ENCODE measurements at places on chromosomes 11 and 22.
A peak's percentile ranks its signal among the peaks of the same experiment; 100 is the strongest.

- DNase-seq: no peak
Measured at GRCh38 chr22:41526226-41526829, 17.9 kb downstream of the POLR3H start.

GRCh38 chr22:46062232-46062615 lies 85.3 kb upstream of the WNT7B start:
- no peak for DNase-seq

GRCh38 chr11:92941676-92942571 lies 27.5 kb upstream of the MTNR1B start:
- no peak for DNase-seq

DNA sequence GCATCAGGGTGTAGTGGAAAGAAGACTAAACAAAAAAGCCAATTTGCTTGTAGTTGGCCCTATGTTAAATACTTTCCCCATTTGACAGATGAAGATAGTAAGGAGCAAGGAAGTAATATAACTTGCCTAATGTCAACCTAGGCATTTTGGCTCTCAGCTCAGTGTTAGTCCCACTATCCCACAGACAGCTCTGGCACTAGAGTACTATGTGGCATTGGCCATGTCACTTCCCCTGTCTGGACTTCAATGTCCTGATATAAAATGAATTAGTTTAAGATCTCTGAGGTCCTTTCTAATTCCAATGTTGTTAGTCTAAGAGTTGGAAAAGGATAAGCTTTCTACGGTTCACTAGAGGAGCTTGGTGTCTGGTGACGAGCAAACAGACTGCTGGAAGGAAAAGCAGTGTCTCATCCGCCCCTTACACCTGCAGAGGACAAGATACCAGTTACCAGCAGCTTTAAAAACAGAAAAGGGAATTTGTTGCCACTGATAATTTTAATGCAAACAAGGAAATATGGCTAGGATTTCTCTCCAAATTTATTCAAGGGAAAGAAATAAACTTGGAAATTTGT lies 92.5 kb downstream of the RELT start:
- no peak for DNase-seq

DNA sequence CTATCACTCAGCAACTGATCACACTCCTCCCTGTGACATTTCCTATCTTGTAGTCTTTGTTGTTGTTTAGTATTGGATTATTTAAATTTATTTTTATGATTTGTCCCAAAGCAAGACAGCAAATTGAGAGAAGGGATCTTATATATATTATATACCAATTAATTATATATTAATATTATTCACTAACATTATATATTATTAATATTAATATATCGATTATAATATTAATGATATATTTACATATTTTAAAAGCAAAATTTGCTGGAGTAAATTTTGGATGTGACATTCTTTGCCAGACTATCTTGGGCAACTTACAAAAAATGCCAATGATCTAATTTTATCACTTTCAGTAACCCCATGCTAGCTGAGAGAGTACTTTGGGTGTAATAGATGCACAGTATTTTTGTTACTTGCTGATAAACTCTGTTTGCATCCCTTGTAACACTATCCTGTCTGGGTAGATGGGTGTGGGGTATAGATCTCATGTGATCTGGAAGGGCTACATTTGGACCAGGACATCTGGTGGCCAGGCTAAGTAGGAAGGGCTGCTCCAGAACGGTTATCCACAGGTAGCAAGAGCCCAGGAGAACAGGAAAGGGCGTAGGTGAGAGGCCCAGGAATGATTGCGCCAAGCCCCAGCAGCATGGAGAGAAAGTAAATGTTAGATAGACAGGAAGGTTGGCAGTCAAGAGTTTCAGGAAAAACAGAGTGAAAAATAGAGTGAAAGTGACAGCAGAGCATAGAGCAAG lies 608.6 kb upstream of the KIRREL3 start:
- DNase-seq: no peak

GRCh38 chr11:69055598-69056516 lies 7.1 kb downstream of the TPCN2 start:
- DNase-seq: no peak

DNA sequence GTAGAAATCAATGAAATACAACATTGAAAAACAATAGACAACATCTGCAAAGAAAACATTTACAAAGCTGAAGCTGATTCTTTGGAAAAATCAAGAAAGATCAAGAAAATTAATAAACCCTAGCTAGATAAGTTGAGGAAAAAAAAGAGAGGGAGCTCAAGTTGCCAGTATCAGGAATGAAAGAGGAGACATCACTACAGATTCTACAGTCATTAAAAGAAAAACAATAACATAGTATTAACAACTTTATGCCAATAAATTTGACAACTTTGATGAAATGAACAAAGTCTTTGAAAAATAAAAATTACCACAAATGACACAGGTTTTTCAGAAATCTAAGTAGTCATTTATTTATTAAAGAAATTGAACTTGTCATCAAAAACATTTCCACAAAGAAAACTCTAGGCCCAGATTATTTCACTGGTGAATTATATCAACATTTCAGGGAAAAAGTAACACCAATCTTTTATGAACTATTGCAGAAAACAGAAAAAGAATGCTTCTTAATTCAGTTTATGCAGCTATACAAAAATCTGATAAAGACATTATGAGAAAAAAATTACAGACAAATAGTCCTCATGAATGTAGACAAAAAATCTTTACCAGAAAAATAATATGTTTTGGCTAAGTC lies 39.2 kb downstream of the POU2AF1 start:
- DNase-seq: no peak

- no peak for DNase-seq
Measured at GRCh38 chr22:21949948-21950347, 2.7 kb downstream of the PPM1F start.

DNA sequence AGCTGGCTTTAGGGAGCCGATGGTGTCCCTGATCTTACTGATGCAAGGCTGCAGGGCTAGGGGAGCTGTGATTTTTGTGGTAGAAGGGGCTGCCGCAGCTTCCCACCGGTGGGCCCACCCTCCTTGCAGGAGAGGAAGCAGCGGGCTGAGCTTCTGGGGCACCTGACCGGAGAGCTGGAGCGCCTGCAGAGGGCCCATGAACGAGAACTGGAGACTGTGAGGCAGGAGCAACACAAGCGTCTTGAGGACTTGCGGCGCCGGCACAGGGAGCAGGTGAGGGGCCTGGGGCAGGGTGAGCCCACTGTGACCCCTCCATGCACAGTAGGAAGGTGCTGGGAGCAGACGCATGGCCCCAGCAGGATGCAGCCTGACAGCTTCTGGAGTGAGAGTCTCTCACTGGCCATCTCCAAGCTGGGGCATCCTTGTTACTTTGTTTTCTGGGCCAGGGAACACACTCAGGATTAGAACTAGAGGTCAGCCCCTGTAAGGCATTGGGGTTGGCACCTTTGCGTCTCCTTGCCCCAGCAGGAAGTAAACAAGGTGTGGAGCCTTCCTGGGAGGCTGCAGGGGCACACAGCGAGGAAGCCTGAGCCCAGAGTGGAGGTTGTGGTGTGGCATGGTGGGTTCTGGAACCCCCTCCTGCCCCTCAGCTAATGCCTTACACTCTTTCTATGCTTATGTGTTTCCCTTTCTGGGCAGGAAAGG lies 66.7 kb downstream of the CEP164 start:
- DNase-seq: no peak

DNA sequence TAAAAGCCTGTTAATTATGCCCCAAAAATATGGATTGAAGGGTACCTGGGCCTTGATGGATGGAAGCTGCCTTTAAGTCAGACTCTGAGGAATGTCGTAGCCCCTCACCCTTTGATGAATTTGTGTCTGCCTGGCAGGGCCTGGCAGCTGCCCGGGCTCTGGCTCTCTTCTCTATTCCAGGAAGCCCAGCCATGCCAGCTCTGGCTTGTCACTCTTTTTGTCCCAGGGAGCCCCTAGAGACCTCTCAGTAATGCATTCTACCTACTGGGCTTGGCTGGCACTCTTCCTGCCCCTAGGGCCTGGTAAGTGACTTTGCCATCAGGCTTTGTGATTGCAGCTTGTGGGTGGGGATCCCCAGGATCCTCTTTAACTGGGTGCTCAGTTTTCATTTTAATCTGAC lies 103.8 kb downstream of the GRIK4 start:
- no peak for DNase-seq

GRCh38 chr11:95138448-95138847 lies 48.8 kb downstream of the ENDOD1 start:
- DNase-seq: no peak

DNA sequence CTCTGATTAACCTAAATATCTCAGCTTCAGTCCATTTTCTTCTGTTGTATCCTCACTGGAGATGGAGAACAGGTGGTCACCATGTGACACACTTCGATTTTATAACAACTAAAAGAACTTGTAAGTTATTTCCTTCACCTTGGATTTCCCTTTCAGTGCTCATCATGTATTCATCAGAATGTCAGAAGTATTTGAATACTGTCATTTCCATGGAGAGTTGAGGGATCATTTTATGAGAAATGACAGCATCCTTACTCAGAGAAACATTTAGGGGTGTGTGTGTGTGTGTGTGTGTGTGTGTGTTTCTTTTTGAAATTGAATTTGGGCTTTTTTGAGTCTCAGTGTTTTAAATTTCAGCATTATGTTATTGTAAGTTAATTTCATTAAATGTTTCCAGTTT lies 205.8 kb downstream of the ARHGAP42 start:
- no peak for DNase-seq

DNA sequence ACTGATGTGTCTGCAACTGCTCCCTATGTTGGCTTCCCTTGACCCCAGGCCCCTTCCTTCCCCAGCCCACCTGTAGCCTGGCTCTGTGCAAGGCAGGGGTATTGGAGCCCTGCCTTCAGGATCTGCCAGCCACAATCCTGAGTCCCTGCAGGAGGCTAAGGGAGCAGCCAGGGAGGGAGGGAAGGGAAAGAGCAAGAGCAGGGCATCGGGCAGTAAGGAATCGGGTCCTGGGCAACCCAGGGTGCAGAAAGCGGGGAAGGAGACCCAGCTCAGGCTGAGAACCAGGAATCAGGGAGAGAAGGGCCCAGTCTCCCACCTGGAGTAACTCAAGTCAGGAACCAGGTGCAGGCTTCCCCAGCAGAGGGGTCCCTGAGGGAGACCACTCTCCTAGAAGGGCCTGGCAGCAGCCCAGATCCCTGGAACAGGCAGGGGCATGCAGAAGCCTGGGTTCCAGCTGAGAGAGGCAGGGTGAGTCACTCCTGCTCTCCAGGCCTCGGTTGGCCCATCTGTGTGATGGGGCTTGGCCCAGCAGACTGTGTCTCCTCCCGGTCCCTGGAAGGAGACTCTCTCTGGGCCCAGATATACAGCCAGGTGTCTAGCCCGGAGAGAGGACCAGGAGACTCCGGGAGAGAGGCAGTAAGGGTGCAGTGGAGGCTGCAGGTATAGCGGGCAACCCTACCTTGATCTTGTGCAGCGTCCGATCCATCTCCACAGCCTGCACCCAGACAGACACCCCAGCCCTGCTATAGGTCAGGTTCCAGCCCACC lies 13.4 kb downstream of the STARD10 start:
- no peak for DNase-seq

DNA sequence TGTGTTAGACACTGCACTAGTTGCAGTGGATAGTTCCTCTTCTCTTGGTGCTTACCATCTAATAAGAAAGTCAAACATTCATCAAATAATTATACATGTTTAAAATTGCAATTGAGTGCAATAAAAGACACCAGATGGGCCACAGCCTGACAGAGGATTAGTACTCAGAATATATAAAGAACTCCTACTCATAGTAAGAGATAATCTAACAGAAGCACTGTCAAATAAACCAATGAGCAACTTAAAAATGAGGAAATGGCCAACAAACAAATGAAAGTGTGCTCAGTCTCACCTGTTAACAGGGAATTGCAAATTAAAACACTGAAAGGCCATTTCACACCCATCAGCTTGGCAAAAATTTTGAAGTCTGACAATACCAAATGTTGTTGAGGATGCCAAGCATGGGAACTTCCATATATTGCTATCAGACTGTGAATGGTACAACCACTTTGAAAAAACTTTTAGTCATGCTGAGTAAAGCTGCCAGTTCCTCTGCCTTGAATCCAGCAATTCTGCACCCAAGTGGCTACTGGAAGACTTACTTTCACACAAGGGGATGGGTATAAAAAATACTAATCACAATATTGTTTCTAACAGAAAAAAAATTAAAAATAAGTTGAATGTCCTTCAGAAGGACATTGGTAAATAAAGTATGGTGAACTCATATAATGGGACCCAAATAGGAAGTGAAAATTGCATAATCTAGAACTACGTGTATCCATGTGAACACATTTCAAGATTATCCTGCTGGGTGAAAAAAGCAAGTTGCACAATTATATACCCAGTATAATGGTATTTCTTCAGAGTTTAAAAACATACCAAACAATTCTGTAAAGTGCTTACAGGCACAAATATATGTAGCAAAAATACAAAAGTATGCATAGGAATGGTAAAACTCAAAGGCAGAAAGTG lies 41.4 kb upstream of the CREB3L1 start:
- no peak for DNase-seq

- DNase-seq: no peak
Measured at GRCh38 chr22:27881421-27881820, 37.6 kb downstream of the PITPNB start.

DNA sequence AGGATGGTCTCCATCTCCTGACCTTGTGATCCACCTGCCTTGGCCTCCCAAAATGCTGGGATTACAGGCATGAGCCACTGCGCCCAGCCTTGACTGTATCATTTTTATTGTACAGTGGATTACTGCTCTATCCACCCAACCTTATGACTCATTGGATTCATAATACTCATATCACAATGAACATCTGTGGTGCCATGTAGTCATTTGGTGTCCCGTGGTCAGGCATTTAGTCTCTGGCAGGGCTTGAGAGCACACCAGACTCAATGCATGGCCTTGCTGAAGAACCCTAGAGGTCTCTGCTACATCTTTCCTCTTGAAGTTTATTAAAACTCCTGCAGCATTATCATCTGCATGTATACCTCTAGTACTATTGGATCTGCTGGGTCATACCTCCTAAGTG lies 98.0 kb upstream of the LDLRAD3 start:
- no peak for DNase-seq

DNA sequence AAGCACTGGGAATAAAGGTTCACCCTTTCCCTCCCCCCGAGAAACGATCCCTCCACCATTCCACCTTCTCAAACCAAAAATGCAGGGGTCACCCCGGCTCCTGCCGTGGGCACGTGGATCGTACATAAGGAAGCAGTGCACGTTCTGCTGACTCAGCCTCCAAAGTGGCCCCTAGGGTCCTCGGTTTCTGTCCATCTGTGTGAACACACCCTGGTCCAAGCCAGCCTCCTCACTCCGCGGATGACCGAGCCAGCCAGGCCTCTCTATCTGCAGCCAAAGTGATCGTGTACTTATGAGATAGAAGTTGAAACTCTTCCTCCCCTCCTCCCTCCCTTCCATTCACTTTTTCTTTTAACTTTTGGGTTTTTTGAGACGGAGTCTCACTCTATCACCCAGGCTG lies 16.2 kb downstream of the C11orf24 start:
- DNase-seq: no peak

GRCh38 chr11:89442801-89443200 lies 48.4 kb downstream of the NOX4 start:
- no peak for DNase-seq

GRCh38 chr22:45743687-45744086 lies 72.1 kb downstream of the ATXN10 start:
- no peak for DNase-seq

- DNase-seq: peak; percentile 54
Measured at GRCh38 chr22:39658367-39658766, 87.8 kb downstream of the CACNA1I start.

- no peak for DNase-seq
Measured at GRCh38 chr11:95849087-95849825, 59.0 kb downstream of the CEP57 start.
